ENCODE measurements at places on chromosomes 11 and 22.
A peak's percentile ranks its signal among the peaks of the same experiment; 100 is the strongest.

- no peak for DNase-seq
Observed at GRCh38 chr11:110935018-110935640, 222.9 kb upstream of the ARHGAP20 start.

- peak; percentile 95 for DNase-seq
Observed at GRCh38 chr11:117273550-117274289, 17.4 kb upstream of the BACE1-AS start.

DNA sequence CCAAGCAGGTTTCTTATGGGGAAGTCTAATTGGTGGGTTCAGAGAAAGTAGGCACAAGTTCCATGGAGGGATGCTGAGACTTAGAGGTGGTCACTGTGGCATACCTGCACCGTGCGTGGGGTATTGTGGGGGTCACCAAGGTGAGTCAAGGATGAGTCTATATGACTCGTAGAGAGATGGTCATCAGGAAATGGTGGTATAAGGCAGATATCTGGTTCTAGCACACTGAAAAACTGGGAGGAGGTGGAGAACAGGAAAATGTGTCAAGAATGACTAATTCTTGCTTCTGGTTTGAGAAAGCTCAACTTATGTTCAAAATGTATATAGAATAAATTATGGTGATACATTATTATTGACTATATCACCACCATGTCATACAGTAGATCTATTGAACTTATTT lies 258.1 kb downstream of the RAB38 start:
- DNase-seq, result no peak

- DNase-seq, result peak; percentile 85
Observed at GRCh38 chr11:64341851-64342791, 2.1 kb downstream of the CCDC88B start.

- DNase-seq, result no peak
Observed at GRCh38 chr11:68442433-68442832, 18.1 kb upstream of the PPP6R3 start.

GRCh38 chr11:83158357-83158786 lies 1.4 kb downstream of the PCF11 start:
- peak; percentile 25 for DNase-seq

- DNase-seq, result peak; percentile 16
Observed at GRCh38 chr11:33262011-33262645, 4.9 kb downstream of the HIPK3 start.

GRCh38 chr11:110757066-110757465 lies 44.8 kb upstream of the ARHGAP20 start:
- DNase-seq, result no peak

- no peak for DNase-seq
Observed at GRCh38 chr11:22194306-22194705, 1.4 kb downstream of the ANO5 start.

GRCh38 chr22:47329727-47330650 lies 567.5 kb downstream of the TBC1D22A start:
- no peak for DNase-seq

DNA sequence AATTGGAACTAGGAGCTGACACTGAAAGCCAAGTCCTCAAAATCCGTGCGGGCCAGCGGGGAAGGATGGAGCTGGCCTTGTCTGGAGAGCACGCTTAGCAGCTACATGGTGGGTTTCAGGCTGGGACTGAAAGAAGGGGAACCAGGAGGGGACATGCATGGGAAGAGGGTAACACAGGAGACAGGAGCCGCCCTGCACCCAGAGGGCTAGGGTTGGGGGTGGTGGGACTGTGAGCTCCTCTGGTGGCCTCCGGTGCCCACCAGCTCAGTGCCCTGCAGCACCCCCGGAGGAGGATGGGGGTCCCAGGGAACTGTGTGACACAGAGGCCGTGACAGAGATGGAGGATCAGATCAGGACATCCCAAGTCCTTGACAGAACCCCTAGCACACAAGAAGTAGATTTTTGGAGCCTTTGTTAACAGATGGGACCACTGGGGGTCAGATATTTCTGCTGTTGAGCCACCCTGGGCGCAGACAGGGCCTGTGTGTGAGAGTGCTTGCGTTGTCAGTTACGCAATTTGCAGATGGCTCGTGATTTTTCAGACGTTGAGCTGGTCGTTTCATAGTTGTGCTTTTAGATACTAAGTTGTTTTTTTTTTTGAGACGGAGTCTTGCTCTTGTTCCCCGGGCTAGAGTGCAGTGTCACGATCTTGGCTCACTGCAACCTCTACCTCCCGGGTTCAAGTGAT lies 21.3 kb upstream of the GRAMD4 start:
- DNase-seq, result no peak

GRCh38 chr11:9138612-9139579 lies 47.5 kb upstream of the SCUBE2 start:
- DNase-seq, result peak; percentile 81
